ENCODE measurements at places on chromosomes 6 and 20.

GRCh38 chr20:10659651-10660601, 13.9 kb downstream of the JAG1 start:
- no peak for DNase-seq

DNA sequence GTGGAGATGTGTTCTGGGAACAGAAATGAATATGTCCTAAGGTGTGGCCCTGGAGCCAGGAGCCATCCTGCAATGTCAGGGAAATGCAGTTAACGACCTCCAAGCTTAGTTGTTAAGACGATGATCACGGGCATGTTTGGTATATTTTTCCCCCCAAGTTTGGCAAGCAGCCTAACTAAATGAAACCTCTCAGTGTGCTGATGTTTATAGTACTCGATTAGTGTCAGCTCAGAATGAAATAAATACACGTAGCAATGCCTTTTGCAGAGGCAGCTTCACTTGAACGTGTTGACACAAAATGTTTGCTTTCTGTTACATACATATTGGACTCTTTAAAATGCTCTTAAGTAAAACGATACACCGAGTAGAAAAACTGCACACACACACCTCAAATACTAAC, 76.2 kb upstream of the OLIG3 start:
- no peak for DNase-seq

DNA sequence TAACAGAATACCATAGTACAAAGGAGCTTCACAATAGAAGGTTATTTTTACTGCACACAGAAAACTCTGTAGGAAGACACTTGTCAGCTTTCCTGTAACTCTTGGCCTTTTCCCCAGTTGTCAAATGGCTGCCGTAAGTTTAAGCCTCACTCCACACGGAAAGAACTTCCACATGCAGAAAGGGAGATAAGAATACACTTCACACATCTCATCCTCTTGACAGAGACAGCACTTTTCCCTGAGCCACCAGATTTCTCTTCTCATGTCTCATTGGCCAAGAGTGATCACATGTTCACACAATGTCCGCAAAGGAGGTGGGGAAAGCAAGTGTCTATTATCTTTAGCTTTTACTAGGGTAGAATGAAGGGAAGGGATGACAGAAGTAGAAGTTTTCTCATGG, 540.7 kb downstream of the HAO1 start:
- no peak for DNase-seq

DNA sequence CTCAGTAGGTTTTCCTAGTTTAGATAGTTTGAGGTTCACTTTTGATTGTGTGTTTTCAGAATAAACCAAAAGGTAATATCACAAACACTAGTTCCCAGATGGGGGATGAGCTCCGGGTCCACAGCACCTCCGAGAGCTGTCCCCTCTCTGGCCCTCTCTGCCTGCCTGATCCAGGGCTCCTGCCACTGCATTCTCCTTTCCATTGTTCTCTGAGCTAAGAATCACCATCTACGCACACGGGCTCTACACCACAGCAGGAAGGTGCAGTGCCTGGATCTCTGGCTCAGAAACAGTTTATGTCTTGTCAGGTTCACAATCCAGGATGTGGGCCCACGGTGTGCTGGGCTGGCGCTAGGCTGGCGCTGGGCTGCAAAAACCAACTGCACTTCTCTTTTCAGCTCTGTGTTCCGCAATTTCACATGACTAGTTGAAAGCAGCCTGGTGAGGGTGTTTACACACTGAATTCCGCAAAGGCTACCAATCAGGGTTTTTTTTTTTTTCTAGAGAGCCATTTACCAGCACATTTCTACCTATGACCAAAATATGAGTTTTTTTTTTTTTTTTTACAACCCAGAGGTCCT, 167.5 kb downstream of the SOD2 start:
- peak; percentile 22 for DNase-seq

GRCh38 chr6:163243083-163243482, 171.4 kb upstream of the QKI start:
- DNase-seq: no peak

- peak; percentile 52 for DNase-seq
Measured at GRCh38 chr20:19336631-19337030, 124.2 kb downstream of the SLC24A3 start.

DNA sequence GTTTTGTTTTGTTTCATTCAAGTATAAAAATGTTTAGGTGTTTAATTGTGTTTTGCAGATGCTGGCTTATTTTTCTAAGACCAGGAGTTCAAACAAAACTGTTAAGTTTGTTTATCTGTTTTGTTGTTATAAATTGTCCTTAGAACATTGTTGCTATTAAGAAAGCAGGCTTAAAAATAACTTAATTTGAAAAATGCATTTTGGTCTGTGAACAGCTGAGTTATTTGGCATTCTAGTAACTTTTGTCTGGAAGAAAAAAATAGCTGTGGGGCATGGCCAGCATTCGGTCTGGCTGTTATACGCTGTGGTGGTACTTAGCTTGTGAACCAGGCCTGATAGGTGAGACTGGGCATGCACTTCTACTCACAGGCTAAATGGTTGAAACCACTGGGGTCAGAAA, 37.8 kb downstream of the SLX4IP start:
- DNase-seq: no peak

Measured in NB4 (cell line).